ENCODE measurements at places on chromosomes 3 and 15.

- no peak for DNase-seq
Observed at GRCh38 chr3:72768006-72768441, 80.2 kb downstream of the SHQ1 start.

GRCh38 chr3:13352621-13353131 is 67.4 kb downstream of the NUP210 start:
- no peak for DNase-seq

DNA sequence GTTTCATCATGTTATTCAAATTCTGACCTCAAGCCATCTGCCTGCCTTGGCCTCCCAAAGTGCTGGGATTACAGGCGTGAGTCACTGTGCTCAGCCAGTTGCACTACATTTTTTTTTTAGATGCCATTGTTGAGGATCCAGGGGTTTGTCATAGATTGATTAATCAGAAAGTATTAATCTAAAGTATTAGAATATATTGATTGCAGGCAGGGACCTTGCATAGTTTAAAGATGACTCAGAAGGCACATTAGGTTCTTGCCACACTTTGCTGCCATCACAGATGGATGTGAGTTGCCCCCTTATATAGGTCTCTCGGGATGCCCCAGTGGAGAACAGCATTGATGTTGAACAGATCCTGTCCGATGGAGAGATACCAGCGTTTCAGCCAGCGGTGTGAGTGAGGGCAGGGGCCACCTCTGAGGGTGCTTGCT is 41.1 kb downstream of the IGF1R start:
- no peak for DNase-seq

GRCh38 chr15:57516327-57517029 is 75.2 kb upstream of the MYZAP start:
- DNase-seq = no peak

DNA sequence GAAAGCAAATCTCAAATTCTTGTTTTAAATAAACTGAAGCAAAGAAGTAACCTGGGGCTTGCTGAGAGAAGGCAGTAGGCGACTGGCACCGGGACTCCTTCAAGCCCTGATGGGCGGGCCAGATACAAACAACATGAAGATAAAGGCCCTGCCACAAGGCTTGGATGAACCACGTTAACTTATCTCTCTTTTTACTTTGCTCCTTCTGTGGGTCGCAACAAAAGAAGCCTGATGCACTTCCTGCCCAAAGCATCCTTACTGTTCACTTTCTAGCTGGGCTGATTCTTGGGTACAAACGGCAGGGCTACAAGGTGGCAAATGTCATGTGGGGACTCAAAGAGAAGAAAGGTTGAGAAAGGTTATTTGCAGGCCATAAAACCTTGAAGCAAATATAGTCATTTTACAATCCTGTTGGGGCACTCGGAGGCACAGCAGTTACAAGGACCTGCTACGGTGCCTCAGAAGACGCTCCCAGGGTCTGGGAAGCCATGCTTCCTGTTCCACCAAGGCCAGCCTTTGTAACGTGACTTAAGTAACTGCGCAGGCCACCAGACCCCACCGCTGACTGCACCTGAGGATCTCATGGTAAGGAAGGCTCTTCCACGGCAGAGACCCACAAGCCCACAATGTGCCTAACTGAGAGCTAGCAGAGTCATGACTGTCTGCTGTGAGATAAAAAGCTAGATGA is 71.1 kb downstream of the CHSY1 start:
- DNase-seq = no peak

GRCh38 chr3:116253511-116253910 is 191.8 kb downstream of the LSAMP start:
- no peak for DNase-seq

GRCh38 chr15:36688310-36689011 is 109.0 kb downstream of the CDIN1 start:
- no peak for DNase-seq

DNA sequence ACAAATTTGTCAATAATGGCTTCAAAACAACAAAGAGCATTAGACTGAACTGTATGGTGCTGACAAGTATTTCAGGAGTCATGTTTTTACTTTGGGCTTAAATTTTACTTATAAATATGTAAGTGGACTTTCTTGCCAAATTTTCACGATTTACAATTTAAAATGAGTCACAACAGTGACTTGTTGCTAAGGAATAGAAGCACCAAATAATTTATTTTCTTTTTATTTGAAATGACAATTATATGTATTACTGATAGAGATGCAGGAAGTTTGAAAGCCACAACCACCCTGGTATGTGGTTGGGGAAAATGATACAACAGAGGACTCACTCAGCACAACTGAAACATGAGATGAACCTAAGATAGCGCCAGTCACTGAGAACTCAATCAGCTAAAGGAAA is 90.3 kb downstream of the FMN1 start:
- DNase-seq = no peak

GRCh38 chr3:116417151-116417550 is 28.1 kb downstream of the LSAMP start:
- no peak for DNase-seq

GRCh38 chr3:89964347-89964746 is 856.9 kb downstream of the EPHA3 start:
- no peak for DNase-seq

- no peak for DNase-seq
Observed at GRCh38 chr3:48528754-48529153, 24.8 kb upstream of the SHISA5 start.

DNA sequence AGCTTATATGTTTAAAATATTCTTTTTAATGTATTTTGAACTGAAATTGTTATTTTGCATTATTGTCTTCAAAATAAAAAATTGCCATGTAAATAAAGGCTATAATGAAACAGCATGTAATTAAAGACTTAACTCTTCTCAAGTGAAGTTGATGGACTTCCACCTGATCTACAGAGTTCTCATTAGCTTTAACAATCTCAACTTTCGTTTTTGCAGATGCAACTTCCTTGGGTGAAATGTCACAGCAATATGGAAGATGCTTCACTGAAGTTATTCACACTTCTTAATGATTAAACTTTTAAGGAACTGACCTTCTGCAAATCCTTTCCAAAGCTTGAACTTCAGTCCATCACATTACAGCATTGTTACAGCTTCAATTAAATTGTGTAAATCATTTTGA is 63.6 kb downstream of the OSTN start:
- no peak for DNase-seq

- no peak for DNase-seq
Observed at GRCh38 chr3:184237211-184237610, 7.8 kb downstream of the VWA5B2 start.

DNA sequence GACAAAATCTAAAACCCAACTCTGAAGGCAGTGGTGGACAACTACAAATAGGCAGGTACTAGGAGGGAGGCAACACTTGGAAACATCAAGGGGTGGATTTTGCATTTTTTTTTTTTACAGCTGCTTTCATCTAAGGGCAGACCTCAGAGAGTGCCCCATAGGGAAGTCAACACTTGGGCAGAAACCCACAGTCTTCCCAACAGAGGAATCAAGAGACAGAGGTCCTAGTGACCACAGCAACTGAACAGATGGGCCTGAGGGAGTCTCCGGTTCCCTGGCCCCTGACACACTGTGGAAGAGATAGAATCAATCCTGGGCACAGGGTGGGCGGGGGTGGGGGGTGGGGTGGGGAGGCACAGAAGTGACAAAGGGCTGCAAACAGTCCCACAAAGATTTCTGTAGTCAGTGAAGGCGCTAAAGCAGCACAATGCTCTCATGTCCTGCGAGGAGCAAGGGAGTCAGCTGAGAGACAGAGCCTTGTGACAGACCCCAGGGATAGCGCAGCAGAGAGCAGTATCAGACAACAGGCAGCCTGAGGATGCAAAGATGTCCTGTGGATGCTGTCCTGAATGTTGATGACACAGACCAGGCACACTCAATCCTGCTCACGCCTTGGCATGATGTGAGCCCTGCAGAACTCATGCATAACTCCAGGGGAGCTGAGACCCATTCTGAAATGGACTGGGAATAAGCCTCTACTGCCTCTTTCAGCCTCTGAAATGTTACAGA is 6.9 kb upstream of the RFTN1 start:
- no peak for DNase-seq

- no peak for DNase-seq
Observed at GRCh38 chr15:81339851-81340250, 15.9 kb upstream of the STARD5 start.

DNA sequence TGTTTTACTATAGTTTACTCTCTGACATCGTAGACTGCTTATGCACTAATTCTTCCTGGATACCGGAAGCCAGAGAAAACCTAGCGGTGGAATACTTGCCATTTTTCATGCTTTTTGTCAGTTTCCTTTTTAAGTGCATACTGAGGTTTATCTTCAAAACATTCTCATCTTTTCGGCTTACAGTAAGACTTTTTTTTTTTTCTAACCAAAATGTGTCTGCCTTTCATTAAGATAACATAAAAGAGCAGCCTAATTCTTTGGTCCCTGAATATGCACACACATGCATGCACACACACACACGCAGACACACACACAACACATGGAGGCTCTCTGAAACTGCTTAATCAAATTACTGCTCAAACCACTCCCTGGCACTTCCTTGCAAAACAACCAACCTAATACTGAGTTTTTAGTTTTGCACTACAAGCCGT is 1.3 kb downstream of the ZNF445 start:
- no peak for DNase-seq

DNA sequence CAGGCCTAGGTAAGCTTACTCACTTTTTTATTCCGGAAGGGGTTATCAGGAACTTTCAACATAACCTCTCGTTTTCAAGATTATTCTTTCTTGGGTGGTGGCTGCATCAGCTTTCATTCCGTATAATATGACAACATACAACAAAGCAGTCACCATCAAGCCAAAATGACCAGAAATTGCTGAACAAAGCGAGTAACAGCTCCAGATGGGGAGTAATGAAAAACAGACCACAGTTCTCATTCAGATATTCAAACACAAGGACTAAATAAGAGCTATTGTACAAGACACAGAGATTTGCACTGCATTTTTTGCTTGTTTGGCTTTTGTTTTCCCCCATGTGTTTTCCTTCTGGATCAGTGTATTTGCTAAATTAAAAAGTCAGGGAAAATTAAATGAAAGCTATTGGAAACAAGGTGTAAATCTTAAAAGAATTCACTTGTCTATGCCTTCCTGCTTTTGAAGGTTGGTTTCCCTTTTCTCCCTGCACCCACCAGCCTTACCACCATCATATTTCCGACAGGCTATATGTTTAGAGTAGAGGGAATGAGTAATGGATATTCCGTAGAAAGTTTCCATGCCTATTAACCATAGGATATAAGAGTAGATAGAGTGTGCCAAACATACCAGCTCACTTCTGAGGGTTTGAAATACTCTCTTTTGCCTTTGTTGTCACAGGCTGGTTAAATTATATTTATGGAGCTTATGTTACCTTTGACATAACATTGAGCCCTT is 213.6 kb downstream of the RBMS3 start:
- DNase-seq = no peak

- DNase-seq = no peak
Observed at GRCh38 chr15:22861161-22861560, 22.7 kb downstream of the NIPA2 start.

- no peak for DNase-seq
Observed at GRCh38 chr3:45762647-45763302, 33.6 kb downstream of the SLC6A20 start.

GRCh38 chr3:194991338-194991654 is 279.7 kb downstream of the XXYLT1 start:
- no peak for DNase-seq

DNA sequence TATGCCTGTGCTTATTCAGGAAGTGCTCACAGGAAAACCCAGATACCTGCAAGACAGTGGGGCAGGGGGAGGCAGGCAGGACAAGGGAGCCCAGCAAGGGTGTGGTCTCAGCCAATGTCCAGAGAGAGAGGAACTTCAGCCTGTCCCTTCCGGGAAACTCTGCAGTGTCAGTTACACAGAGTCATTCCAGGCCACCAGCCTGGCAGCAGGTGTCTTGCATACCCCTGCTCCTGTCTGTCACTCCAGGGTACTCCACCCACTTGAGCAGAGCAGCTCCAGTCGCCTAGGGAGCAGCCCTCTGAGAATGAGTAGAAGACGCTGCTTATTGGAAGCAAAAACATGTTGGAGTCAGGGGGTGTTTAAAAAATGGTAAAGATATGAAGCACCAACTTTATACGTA is 431.2 kb upstream of the RGMA start:
- peak; percentile 4 for DNase-seq

DNA sequence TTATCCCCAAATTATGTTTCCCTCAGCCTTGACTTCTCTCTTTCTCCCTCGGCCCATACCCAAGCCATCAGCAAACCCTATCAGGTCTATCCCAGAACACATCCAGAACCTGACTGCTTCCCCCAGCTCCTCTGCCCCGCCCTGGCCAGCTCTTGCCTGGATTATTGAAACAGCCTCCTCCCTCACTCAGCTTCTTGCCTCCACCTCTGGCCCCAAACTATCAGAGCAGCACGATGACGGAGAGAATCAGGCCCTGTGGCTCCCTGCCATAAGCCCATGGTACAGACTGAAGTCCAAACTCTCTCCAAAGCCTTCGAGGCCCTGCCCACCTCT is 105.3 kb upstream of the LINGO1 start:
- no peak for DNase-seq

DNA sequence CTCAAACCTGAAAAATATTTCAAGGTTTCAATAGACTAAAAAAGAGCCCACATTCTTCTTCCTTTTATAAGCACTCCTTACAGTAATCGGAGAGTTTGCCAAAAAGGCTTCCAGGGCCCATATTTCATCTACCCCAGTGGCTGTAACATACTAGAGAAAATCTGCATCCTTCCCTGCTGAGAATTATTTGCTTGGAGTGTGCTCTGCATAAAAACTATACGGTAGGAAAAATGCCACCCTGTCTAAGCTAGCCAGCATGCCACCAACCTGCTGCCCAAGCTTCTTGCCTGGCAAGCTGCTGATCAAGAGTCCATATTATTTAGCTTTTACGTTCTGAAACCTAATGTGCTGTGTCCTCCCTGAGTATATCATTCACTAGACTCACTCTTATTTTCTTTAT is 107.1 kb downstream of the FGF12 start:
- DNase-seq = no peak

- DNase-seq = no peak
Observed at GRCh38 chr3:46416811-46417510, 9.9 kb downstream of the CCRL2 start.

GRCh38 chr3:47870702-47871260 is 67.8 kb downstream of the DHX30 start:
- no peak for DNase-seq
